Stimulated activated CD4-positive, alpha-beta T cell treated with anti-CD3 and anti-CD28 coated beads, TNF-alpha, amount 100 ng/mL, for 48 hours (primary cell): ENCODE measurements at places on chromosomes 3 and 15.

DNA sequence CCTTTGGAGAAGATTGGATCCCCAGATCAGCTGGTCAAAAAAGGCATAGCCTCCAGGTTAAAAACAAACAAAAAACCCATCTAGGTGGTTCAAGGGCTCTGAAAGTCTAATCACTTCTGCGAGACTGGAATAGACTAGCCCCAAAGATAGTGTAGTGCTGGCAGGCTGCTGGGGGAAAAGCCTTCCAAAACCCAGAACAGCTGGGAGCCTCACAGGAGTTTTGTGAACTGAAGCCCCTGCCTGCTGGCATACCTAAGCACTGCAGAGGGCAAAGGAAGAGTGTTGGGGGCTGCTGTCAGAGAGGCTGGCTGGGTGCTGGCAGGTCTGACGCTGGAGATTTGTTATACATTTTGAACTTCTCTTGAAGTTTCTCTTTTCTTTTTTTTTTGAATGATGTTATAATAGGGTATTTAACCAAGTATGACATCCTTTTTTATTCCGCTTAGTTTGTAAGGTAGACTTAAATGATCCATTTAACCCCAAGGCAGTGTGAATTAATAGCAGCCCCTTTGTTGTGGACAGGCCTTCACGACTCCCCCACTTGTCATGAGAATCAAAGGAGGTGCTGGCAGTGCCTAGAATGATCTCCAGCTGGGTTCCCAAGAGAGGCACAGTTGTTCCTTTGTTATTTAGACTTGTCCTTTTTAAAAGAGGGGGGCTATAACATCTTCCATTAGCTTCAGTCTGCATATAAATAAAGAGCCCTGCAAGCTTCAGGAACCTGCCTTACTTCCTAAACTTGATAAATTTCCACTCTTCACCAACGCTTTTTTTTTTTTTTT is 53.9 kb downstream of the CRTC3 start:
- no peak for DNase-seq

DNA sequence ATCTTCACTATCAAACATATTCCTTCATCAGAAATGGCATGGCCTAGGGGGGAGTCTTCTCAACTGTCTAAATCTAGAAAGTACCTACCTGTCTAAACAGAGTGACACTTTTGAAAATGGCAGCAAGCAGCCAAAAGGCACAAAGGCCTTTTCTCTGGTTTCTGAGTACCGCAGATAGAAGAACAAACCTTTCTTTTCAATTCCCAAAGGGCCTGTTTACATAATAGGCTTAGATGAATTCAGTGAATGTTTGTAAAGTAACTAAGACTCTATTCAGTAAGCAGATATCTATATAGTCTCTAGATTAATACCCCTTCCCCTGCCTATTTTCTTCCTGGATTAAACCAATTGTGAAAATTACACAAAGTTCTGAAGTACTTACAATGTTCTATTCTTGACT is 7.1 kb downstream of the MYEF2 start:
- DNase-seq, result no peak

DNA sequence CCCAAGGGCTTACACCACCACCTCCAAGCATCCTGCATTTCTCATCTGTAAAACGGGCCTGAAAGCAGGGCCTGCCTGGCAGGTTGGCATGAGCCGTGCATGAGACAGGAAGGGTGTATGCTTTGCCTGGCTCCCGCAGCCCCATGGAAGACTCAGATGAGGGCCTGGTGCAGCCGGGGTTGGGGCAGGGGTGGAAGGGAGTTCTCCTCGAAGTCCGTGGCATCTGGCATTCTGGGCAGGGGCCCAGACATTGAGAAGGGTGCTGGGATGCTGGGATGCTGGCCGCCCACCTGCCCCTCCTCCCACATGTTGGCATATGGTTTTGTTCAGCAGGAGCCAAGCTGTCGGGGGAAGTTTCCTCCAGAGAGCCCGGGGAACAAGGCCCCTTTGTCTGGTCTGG is 13.0 kb upstream of the FBLN2 start:
- no peak for DNase-seq

DNA sequence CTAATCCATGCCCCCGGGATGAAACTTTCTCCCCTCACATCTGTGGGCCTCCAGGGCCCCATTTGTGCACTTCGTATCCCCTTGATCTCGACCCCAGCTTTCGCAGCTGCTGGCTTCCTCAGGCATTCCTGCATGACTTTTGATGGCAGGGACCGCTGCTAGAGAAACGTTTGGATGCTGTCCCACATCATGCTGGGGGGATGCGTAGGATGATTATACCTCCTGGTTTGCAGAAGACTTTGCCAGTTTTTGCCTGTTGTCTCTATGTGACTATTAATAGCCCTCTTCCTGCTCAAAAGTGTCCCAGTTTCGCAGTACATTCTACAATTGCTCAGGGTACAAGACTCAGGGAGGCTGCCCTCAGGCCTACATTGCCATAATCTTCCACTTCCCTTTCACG is 10.4 kb upstream of the KCNAB1 start:
- no peak for DNase-seq

DNA sequence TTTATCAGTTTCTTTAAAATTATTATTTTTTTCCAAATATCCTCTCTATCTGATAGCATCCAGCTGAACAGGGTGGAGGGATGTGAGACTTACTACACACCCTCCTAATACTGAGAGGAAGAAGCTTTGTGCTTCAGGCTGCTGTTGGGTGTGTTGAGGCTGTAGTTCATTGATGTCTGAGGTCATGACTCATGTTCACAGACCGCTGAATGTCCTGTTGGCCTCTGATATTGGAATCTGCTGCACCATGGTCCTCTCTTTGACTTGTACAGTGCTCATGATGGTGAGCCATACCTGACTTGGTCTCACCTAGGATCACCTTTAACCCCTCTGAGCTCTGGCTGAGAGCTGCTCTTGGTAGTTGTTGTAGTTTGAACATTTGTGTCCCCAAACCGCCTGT is 302.9 kb downstream of the SATB1 start:
- DNase-seq, result no peak
